ENCODE measurements at places on chromosomes 12 and 14.

- no peak for DNase-seq
Observed at GRCh38 chr12:43425361-43425760, 126.6 kb downstream of the ADAMTS20 start.

DNA sequence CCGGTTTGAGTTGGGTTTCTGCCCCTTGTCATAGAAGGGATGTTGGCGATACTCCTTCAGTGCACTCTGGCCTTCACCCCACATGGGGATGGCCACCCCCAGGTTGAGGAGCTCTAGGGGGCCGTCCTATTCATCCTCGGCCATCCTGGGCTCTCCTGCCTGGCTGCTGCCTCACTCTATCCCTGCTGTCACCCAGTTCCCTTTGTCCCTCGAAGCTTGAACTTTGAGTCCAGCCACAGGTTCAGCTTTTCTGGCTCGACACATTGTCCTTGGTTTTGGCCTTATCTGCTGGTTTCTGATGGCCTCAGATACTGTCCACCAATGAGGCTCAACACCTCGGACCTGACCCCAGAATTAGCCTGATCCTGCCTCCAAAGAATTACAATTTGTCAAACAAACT, 58.6 kb downstream of the C14orf132 start:
- no peak for DNase-seq

DNA sequence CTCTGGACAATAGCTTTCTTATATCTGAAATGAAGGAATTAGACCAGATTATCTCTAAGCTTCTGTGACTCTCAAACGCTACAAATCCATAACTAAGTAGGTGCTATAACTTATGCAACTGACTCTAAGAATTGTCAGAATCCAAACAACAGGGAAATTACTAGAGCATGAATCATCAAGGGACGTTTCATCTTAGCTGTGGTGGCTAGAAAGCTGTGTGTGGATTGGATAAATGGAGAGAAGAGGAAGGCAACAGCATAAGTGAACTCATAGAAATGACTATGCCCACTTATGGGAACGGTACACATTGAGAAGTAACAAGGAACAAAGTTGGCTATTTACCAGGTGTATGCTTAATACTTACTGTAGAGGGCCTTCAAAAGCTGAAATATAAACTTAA, 96.0 kb upstream of the NEDD1 start:
- no peak for DNase-seq

GRCh38 chr14:69876848-69877306, 2.3 kb upstream of the SMOC1 start:
- DNase-seq = no peak

- no peak for DNase-seq
Observed at GRCh38 chr14:92607702-92608429, 94.3 kb downstream of the RIN3 start.

- no peak for DNase-seq
Observed at GRCh38 chr14:33254342-33254741, 315.7 kb downstream of the NPAS3 start.

DNA sequence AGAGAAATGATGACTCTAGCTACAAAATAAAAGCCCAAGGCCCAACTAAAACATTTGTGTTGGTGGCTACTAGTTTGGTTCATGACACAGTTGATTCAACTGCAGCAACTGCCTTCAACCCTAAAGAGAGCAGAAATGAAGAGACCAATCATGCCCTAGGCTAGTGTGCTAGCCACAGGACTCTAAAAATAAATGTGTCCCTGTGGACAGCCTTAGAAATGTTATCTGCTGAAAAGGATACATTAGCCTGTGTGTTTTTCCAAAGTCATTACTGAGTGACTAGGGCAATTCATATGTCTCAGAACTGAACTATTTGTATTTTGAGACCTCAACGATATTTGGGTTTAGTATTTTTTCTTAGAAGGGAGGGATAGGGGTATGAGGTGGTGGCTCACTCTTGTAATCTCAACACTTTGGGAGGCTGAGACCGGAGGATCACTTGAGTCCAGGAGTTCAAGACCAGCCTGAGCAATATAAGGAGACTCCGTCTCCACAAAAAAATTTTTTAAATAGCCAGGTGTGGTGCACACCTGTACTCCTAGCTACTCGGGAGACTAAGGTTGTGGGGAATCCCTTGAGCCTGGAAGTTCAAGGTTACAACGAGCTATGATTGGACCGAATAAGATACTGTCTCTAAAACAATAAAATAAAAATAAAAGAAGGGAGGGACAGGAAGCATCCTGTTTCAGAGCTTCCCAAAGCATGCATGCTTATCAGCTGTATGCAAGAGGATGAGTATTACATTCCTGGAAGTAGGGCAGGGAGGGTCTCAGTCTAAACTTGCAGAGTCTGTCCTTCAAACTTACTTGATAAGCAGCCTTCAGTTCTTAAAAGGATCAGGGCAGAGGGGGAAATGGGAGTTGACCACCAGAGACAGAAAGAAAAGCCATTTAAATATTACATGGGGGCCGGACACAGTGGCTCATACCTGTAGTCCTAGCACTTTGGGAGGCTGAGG, 29.6 kb upstream of the NAP1L1 start:
- DNase-seq = no peak

DNA sequence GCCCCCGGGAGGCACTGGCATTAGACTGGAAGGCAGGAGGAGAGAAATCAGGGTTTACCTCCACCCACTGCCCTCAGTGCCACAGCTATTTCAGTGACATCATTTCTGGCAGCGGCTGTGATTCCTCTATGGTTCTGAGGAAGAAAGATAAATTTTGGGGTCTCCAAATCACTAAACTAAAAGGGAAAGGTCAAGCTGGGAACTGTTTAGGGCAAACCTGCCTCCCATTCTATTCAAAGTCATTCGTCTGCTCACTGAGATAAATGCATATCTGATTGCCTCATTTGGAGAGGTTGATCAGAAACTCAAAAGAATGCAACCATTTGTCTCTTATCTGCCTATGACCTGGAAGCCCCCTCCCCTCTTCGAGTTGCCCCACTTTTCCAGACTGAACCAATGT, 14.0 kb upstream of the CRY1 start:
- no peak for DNase-seq

DNA sequence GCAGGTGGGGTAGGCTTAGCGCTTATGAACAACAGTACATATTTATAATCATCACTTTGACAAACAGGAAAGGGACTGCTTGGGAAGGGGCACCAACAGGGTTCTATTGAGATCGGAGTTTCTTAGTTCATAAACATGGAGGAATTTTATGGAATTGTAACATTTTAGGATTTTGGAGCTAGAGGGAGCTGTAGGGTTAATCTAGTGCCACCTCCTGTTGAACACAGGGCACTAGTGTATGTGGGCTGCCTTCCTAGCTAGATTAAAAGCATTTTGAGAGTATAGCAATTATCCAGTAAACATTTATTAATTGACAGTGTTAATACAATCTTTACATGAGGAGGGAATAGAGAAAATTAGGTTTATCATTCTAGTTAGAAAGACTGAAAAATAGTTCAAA, 23.1 kb upstream of the TBC1D30 start:
- no peak for DNase-seq

DNA sequence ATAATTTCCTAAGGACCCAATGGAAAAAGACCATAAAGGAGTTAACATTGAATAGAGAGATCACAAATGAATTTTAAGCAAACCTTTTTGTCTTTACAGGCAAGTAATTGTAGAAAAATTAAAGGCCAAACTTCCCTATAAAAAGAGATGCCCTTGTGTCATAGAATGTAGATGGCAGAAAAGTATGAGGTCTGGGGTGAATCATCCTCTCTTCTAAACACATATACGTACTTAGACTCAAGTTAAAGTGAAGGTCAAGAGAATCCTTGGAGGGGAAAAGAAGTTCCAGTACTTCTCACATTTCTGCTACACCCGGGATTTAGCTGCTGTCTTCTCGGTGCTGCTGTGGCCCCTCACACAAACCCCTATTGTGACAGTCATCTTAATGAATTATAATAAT, 116.2 kb upstream of the ARID2 start:
- DNase-seq = no peak

DNA sequence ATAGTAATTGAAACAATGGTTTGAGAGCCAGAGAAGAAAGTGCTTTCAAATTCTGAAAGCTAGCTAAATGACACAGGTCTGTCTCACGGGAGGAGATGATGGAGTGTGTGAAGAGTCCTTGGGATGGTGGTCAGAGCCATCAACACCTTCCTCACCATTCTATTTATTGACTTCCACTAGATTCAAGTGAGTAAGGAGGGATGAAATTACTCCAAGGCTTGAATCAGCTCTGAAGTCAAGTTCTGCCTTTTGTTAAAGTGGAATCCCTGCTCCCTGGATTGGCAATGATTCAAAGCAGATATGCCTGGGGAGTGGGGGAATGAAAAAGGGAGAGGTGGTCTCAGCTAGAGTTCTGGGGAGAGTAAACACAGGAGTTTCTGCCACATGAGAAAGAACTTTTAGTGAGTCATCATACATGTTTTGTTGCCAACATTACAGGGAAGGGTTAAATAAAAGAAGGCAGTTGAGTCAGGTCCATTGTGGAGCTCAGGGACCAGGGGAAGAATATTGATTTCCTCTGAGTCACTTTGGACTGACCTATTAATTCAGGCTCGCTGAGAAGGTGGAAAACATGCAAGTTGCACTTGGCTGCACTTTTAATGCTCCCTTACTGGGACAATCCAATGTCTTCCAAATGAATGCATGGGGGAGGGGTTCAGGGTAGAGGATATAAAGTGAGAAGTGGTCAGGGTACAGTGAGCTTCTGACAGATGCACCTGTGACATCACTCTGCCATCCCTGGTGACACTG, 142.7 kb downstream of the TBX5 start:
- no peak for DNase-seq

- no peak for DNase-seq
Observed at GRCh38 chr14:71659159-71659558, 273.1 kb upstream of the RGS6 start.

GRCh38 chr12:43058616-43059015, 469.1 kb upstream of the PRICKLE1 start:
- DNase-seq = no peak

DNA sequence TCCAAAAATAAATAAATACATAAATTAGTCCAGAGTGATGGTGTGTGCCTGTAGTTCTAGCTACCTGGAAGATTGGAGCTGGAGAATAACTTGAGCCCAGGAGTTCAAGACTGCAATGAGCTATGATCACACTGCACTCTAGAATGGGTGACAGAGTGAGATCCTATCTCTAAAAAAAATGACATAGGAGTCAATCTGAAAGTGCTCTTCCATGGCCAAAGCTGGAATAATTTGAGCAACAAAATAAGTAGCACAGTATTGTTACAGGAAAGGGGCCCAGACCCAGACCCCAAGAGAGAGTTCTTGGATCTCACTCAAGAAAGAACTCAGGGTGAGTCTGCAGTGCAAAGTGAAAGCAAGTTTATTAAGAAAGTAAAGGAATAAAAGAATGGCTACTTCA, 24.9 kb upstream of the SLC7A8 start:
- no peak for DNase-seq

DNA sequence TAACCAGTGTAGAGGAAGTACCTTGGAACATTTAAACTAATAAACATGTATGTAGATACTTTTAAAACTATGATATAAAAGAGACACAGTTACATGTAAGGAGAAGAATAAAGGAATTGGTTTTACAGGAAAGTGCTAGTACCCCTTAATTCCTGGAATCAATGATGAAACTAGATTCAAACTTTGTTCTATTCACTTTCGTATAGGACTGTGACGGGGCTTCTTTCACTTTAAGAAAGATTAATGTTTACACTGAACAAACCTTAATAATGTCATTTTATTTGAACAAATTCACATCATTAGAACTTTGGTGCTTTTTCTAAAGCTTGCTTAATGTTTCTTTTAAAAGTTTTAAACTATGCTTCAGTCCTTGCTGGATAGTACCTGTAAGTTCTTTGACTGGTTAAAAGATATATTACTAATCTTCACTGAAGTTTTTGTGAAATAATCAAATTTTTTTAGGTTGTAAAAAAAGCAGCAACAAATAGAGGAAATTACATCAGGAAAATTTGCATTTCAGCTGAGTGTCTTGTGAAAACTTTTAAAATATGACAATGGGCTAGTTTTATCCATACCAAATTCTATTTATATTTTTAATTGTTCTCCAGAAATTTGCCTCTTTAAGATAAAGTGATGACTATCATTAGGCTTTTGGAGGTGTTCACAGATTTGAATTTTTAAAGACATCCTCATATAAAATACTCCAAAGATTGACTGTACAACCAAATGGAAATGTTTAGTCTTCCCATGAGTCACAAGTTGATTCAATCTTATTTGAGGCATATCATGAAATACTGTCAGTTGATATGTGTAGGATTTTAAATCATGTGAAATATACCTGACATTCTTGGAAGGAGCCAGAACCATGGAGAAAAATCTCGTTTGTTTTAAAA, 36.2 kb downstream of the PAPOLA start:
- DNase-seq = no peak

- no peak for DNase-seq
Observed at GRCh38 chr12:114916124-114916523, 232.1 kb upstream of the TBX3 start.

DNA sequence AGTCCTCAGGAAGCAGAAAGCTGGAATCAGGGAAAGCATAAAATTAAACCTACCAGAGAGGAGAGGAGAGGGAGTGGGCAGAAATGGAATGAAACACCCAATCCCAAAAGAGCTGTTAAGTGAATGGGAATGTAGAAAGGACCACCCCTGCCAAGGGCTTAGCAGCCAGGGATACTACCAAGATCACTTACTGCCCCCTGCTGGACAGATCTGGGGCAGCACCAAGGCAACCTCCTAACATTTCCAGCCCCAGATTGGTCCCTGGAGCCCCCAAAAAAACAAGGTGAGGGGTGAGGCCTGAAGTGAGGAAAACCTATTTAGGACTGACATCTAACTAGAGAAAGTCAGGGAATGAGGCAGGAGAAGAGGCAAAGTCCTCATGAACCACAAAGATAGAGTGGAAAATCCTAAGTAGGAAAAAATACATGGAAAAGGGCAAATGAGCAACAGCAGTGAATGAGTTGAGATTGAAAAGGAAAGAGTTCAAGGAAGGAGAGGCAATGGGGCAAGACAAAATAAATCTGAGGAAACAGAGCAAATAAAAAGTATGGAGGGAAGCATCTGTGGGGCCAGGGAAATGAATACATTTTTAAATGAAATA, 11.2 kb upstream of the FKBP11 start:
- peak; percentile 70 for DNase-seq

DNA sequence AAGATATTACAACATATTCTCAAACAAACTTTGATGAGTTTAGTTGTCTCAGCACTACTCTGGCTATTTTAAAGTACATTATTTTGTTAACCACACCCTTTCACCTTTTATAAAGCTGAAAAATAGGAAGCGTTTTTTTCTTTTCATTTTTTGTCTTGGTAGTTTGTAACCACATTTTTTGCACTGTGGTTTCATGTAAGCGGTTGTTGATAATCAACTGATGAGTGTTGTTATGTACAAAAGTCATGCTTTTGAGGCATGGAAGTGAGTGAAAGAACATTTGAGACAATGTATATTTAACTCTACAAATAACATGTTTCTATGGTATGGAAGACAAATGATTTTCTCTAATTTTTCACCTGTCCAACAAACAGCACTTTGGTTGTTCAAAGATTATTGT, 52.1 kb upstream of the ATP2B1 start:
- no peak for DNase-seq

Measured in activated T-cell treated with anti-CD3 and anti-CD28 coated beads for 24 hours (primary cell).